ENCODE measurements at places on chromosomes 16 and 17. TPM values are rescaled to one million over a fixed set of nuclear protein-coding genes. Genes with fewer than 3 reads are reported as not detected.

FOXL1 gene
- 1.1 TPM for total RNA-seq

ARHGAP23 gene
- 18.7 TPM for total RNA-seq

CX3CL1 gene
- total RNA-seq = 0.83 TPM

C17orf78 gene
- total RNA-seq = not detected

PMP22 gene
- 260 TPM for total RNA-seq

CCL14 gene
- total RNA-seq = not detected

CCDC154 gene
- 0.70 TPM for total RNA-seq

PTX4 gene
- not detected for total RNA-seq

ANKFN1 gene
- 0.82 TPM for total RNA-seq

MYH2 gene
- total RNA-seq = not detected

CES5A gene
- total RNA-seq = not detected

FNDC8 gene
- not detected for total RNA-seq

SLC47A2 gene
- 0.23 TPM for total RNA-seq

NPIPB6 gene
- 0.30 TPM for total RNA-seq

LHX1 gene
- total RNA-seq = not detected

TVP23B gene
- total RNA-seq = 70.6 TPM

METTL23 gene
- 8.3 TPM for total RNA-seq

GRAPL gene
- 0.47 TPM for total RNA-seq

FBXL16 gene
- total RNA-seq = 0.08 TPM

ASB16 gene
- total RNA-seq = not detected

TMEM132E gene
- not detected for total RNA-seq

VAT1L gene
- total RNA-seq = 0.08 TPM

MPP2 gene
- total RNA-seq = 3.0 TPM

TMEM92 gene
- total RNA-seq = 0.12 TPM

MYO15A gene
- 1.6 TPM for total RNA-seq

CD300H gene
- not detected for total RNA-seq
